Choroid plexus epithelial cell (primary cell): ENCODE measurements at places on chromosomes 7 and 10.

DNA sequence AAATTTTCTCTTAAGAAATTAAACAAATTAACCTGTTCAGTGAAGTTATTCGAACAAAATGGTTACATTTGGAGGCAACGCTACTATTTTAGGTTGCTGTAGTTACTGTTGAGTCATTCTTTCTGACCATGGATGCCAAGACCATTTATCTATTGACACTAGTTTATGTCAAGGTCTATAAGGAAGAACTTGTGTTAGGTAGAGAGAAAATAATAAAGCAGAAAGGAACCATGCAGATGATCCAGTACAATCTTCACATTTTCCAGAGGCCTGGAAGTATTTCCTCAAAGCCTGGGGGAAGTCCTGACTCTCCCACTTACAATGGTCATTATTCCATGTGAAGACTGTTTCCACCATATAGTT is 608.0 kb upstream of the GALNT17 start:
- no peak for DNase-seq

DNA sequence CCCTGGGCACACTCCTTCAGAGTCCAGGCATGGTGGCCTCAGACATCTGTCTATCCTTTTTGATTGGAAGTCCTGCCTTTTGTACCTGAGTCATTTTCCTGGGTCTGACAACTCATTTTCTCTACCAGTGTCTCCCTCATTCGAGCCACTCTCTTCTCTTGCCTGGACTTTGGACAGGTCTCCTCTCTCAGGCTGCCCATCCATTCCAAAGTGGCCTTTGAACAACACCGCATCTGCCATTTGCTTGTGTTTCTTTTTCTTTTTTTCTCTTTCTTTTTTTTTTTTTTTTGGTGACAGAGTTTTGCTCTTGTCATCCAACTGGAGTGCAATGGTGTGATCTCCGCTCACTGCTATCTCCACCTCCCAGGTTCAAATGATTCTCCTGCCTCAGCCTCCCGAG is 142.1 kb upstream of the COBL start:
- no peak for DNase-seq

DNA sequence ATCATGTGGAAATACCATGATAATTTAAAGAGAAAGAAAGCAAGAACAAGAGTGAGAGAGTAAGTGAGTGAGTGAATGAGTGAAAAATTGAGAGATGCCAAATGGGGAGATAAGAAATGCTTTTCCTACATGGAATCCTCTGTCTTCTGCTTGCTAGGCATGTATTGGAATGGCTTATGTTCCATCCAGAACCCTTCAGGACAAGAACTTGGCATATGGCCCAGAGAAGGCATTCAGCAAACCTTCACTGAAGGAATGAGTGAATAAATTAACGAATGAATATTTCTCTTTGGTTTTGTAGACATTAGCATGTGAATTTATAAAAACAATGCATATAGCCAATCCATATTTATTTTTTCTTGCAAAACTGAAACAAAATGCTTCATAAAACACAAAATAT is 162.2 kb downstream of the LRRTM3 start:
- DNase-seq, result no peak

DNA sequence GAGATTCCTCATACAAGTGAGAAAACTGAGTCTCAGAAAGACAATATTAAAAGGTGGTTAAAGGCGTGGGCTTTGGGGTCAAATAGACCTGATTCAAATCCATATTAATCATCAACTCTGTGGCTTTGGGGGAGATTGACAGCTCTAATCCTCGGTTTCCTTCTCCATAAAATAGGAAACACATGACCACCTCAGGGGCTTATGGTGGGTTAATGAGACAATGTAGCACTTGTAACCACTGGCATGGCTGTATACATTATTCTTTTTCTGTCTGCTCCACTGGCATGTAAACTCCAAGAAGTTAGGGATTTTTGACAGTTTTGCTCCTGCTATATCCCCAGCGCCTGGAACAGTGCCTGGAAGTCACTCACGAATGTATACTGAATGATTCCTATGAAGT is 120.8 kb upstream of the GAD2 start:
- DNase-seq, result no peak

DNA sequence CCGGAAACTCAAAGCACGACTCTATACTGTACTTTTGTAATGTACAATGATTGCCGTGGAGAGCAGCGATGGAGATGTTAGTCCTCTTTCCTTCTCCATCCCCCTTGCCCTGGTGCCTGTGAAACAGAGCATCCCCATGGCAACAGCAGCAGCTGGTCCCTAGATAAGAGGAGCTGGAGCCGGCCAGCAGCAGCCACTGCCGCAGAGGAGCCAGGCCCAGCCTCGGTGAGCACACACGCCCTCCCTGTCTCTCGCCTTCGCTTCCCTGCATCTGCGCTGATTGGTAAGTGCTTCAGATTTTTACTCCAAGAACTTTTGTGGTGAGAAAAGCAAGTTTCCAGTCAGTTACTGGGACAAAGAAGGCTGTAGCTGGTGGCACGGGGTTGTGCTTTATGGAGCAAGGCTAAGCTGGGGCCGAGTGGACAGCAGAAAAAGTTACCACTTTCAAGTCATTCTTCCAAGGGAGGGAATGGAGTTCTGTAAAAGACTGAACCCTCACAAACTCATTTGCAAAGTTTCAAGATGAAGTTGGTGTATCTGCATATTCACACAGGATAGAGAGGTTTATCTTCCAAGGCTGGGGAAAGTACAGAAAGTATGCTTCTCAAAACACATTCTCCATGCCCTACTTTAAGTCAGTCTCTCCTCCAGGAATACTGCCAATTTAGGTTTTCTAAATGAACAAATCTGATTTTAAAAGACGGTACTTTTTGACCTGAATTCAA is at the start of gene PPP1R17:
TSS of gene PPP1R17 (plus strand) at position 192 of the 725 bp plus-strand sequence. CDS start 5,227 bp downstream, outside the sequence.
- no peak for DNase-seq

- DNase-seq, result no peak
Observed at GRCh38 chr10:96538683-96539082, 25.0 kb upstream of the TLL2 start.

DNA sequence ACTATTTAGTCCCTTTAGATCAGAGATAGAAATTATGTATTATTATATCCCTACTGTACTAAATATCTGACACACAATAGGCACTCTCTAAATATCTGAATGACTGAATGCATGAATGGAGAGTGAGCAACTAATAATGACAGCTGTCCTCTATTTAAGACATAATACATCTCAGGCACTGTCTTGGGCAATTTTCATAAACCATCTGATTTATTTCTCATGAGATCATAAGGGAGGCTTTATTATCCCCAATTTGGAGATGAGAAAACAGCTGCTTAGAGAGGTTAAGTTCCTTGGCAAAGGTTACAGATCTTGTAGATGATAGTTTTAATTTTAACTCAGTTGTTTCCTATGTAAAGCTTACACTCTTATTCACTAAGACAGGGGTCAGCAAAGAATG is 570.6 kb downstream of the GRM8 start:
- no peak for DNase-seq

DNA sequence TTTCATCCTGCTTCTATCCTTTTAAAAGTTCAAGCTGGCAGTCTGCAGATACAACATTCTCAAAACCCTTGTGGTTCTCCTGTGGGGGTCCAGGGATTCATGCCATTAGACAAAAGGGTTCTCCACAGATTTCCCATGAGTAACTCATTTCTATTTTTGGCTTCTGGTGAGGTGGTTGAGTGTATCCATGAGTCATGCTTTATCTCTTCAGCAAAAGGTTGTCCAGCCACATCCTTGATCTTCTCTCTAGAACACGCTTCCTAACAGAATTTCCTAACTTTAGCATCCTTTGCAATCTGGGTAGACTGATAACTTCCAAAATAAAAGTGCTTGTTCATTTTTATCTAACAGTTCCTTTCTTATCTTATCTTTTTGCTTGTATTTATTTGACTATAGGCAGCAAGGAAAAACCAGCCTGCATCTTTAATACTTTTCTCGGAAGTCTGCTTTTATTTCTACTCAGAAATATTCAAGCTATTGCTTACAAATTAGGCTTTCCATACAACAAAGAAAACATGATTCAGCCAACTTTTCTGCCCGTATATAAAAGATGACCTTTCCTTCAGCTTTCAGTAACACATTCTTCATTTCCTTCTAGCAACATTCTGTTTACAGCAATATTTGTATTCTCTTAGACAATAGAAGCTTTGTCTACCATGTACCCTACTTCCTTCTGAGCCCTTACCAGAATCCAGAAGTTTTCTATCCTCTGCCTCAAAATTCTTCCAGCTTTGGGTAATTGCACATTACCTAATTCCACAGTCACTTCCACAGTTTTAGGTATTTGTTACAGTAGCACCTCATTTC is 79.3 kb upstream of the IL6 start:
- DNase-seq, result peak; percentile 91
